Ammon's horn (tissue), 1 donor: ENCODE measurements at places on chromosomes 7 and 10.

GRCh38 chr10:18240185-18240882 lies 100.1 kb downstream of the CACNB2 start:
- DNase-seq: no peak

DNA sequence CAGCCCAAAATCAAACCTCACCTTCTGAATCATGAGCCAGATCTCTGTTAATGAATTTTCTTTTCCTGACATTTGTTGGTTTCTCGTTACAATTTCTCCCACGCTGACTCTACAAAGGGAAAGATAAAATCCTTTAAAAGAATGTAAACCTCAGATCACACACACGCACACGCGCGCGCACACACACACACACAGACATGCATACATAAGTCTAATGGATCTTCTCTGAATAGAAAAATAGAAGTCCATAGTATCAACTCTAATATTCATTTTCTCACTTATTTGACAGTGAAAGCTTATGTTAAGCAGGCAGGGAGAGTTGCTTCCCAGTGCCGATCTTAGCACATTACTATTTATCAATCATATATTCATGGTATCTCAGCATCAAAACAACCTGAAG lies 1.4 kb downstream of the ETV1 start:
- DNase-seq: no peak

- no peak for DNase-seq
Observed at GRCh38 chr7:130275826-130276297, 9.2 kb downstream of the CPA2 start.

DNA sequence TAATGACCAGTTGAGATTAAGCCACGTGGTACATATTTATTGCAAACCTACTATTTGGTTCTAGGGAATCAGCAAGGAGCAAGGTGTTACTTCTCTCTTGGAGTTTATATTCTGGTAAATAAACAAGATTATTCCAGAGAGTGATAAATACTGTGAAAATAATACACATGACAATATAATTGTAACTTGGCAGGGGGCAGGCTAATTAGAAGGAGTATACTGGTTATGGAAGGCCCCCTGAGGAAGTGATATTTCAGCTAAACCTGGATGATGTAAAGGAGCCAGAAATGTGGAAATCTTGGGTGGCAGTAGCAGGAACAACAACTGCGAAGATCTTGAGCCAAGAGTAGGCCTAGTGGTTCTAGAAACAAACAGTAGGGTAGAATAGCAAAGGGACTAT lies 111.8 kb downstream of the SDK1 start:
- DNase-seq: no peak

DNA sequence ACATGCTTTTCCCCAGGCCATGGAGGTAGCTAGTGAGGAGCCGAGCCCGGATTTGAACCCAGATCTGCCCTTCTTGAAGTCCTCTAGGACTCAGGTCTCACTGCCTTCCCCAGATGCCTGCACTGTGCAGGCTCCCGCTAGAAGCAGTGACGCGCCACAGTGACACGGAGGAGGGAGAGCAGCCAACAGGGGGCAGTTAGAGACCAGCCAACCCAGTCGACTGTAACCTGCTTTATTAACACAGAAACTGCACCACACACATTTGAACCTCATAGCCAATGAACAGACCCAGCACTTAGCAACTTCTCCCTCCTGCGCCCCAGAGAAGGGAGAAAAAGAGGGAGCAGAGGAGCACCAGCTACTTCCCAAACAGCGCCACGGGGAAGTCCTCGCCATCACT lies 27.4 kb downstream of the PILRA start:
- DNase-seq: no peak

DNA sequence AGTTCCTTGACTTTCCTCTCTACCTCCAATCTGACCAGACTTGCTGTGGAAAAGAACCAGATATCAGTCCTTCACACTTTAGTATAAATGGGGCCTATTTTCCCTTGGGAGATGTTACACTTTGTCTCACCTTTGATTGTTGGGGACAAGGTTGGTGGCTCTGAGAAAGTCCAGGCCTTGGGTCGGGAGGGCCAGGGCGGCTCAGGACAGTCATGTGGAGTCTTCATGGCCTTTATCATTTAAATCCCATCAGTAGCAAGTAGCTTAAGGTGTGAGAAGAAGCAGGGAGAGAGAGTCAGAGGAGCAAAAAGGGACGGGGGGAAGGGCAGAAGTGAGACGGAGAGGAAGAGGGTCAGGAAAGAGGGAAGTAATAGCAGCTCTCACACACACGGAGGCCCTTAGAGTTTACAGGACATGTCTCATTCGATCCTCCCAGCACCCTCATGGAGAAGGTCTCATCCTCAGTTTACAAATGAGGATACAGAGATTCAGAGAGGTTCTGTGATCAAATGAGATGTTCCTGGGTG lies 40.5 kb downstream of the TBATA start:
- no peak for DNase-seq

GRCh38 chr10:133286366-133286765 lies 9.7 kb upstream of the ADAM8 start:
- no peak for DNase-seq

GRCh38 chr10:85508159-85508558 lies 858.4 kb downstream of the GRID1 start:
- no peak for DNase-seq

- DNase-seq: no peak
Observed at GRCh38 chr7:123372368-123372767, 162.0 kb downstream of the IQUB start.

DNA sequence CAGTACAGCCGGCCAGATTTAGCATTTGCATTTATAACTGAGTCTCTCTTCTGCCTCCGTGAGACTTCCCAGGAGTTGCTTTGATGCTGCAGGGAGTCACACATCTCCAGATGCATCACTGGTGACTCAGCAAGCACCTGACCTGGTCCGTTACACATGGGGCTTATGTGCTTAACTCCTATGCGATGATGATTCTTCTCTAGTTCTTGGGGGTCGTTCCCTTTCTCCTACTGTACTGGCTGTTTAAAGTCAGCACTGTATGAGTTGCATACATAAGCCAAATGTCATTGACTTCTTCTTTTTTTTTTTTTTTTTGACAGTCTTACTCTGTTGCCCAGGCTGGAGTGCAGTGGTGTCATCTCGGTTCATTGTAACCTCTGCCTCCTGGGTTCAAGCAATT lies 13.0 kb upstream of the AKR1E2 start:
- DNase-seq: no peak

DNA sequence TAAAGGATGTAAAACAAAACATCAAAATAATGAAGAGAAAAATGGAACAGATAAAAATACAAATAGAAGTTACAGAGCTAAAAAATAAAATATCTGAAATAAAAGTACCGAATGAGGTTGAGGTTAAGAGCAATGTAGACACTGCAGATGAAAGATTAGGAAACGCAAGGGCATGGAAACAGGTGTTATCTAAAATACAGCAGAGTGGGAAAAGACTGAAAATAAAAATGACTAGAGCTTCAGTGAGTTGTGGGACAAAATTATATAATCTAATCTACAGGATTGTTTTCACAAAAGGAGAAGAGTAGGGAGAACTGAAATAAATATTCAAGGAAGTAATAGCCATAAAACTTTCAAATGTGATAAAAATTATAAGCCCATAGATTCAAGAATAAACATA lies 123.8 kb downstream of the PTEN start:
- no peak for DNase-seq

DNA sequence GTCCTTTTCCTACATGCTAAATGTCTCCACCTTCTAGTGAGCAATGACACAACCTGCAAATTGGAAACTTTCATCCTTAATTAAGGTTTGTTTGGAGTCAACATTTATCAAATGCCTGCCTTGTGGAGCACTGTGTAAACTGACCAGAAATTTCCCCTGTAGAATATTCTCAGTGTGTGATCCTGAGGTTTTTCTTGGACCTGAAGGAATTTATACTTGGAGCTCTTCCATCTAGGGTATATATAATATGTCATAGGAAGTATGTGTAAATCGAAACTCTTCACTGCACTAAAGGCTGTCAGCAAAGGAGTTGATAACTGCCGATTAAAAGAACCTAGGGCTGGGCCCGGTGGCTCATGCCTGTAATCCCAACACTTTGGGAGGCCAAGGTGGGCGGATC lies 152.4 kb downstream of the NSUN6 start:
- DNase-seq: no peak

DNA sequence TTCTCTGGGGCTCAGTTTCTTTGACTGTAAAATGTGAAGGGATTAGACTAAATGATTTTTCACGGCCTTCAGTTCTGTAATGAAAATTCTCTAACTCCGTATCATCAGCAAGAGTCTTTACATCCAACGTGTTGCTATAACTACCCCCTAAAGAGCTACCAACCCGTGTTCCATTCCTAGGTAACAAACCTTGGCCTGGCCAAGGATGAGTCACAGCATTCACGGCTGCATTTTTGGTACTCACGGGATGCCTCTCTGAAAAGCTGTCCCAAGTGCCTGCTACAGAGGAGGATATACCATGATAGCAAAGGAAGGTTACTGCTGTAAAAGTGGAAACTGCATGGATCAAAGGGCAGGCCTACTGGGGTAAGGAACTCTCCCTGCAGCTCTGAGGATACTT lies 5.9 kb downstream of the LRRC4 start:
- DNase-seq: no peak

DNA sequence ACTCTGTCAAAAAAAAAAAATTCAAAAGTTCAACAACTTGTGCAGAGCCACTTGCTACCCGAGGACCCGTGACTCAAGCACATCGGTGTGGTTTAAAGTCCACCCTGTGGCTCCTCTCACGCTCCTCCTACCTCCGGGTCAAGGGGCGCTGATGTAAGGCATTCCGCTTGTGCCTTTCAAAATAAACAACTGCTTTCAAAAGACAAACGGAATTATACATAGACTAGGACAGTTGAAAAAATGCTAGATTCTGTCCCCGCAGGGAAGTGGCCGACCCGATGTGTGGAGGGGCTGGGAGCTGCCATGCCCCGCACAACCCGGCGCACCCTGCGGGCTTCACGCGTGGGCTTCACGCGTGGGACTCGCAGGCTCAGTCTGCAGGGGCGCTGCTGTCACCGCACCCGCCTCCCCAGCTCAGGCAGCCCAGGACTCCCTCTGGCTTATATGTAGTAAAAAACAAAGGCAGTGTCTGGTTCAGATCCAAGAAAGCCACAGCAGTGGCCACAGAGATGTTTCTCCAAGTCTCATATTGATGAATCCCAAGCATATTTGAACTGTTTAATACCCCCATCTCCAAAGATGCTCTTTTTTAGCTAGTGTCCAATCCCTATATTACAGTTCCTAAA lies 239.7 kb upstream of the INHBA start:
- no peak for DNase-seq

DNA sequence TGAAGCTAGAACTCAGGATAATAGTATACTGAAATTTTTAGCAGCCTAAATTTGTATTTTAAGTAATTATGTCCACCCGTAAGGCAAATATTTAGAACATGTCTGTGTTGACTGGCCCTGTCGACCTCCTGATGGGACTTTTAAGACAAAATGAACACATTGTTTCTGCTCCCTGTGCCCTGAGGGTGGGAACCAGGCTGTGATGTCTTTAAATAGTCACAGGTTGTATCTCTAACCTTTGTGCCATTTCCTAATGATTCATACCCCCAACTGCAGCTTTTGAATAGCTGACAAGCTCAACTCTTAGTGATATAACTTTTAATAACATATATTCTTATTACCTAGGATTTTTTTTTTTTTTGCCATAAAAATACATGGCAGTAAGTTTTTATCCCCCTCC lies 494.9 kb upstream of the AKR1E2 start:
- DNase-seq: no peak

DNA sequence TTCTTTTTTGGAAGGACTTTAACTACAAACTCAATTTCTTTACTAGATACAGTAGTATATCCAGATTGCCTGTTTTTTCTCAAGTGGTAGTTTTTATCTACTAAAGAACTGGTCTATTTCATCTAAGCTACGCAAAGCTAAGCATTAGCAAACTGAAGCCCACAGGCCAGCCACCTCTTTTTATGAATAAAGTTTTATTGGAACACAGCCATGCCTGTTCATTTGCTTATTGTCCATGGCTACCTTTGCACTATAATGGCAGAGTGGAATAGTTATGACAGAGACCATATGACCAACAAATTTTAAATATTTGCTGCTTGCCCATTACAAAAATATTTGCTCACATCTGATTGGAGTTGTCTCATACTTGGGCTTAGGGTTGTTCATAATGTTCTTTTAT lies 168.7 kb downstream of the CAMK1D start:
- no peak for DNase-seq

GRCh38 chr7:124412531-124412930 lies 353.1 kb downstream of the GPR37 start:
- DNase-seq: no peak

- DNase-seq: no peak
Observed at GRCh38 chr10:65419629-65420028, 1506.2 kb upstream of the LRRTM3 start.

DNA sequence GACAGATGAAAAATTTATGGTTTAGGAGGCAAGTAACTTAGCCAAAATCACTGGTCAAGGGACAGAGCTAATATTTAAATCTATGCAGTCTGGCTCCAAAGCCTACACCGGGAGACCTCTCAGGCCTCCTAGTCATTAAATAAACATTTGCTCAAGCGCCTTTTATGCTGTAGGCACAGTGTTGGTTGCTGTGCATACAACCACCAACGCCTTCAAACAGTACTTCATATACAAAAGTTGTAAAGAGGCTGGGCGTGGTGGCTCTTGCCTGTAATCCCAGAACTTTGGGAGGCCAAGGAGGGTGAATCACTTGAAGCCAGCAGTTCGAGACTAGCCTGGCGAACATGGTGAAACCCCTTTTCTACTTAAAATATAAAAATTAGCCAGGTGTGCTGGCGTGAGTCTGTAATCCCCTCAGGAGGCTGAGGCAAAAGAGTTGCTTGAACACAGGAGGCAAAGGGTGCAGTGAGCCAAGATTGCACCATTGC lies 159.8 kb downstream of the MAGI2 start:
- no peak for DNase-seq

DNA sequence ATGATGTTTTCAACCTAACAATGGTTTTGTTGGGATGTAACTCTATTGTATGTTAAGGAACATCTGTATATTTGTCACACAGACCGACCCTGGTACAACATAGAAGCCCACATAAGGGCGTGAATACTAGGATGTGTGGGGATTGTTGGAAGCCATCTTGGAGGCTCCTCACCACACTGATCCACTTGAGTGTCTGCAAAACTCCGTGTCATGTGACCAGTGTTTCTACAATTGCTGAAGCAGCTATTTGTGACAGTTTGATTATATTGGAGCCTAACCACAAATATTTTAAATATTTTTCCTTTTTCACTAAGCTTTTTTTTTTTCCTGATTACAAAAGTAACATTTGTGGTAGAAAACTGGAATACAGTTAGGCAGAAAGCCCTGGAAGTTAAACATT lies 27.9 kb downstream of the RALA start:
- DNase-seq: no peak
